ENCODE measurements at places on chromosomes 12 and 14.
A peak's percentile ranks its signal among the peaks of the same experiment; 100 is the strongest.

- DNase-seq, result peak; percentile 77
Observed at GRCh38 chr14:103292426-103293374, 41.3 kb upstream of the EIF5 start.

DNA sequence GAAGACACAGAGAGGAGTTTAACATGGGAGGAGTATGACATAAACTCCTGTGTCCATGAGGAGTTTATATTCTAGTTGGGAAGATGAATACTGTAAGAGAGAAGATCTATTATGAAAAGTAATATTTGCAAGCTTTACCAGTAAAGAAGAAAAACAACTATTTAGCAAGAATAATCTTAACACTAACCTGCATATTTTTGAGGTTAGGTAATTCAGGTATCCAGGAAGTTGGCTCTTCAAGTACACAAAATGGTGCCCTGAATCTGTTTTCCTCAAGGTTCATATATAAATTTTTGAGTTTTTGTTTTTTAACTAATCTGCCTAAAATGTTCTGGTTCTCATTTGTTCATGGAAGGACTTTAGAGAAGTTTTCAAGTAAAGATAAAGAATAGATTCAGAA lies 33.9 kb upstream of the KCNMB4 start:
- DNase-seq, result no peak

GRCh38 chr14:75518625-75519024 lies 3.6 kb upstream of the BATF start:
- DNase-seq, result no peak

DNA sequence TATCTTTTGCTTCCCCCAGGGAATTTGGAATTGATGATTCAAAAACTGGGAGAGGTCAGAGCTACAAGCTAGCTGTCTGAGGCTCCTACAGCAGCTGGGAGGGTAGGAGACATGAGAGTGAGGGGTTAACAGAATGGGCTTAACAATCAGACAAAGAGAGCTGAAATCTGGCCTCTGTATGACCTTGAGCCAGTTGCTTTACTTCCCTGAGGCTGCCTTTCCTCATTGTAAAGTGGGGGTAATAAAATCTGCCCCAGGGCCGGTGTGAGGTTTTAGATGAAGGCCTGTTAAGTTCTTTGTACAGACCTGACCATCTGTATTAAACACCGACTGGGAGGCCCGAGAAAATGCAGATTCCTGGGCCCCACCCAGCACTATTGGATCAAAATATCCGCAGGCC lies 164.3 kb upstream of the NOS1 start:
- DNase-seq, result no peak

GRCh38 chr14:90397425-90398314 lies 841 bp downstream of the CALM1 start:
- DNase-seq, result peak; percentile 74
